ENCODE measurements at places on chromosomes 2 and 18.

GRCh38 chr2:67713376-67713775 lies 316.2 kb downstream of the ETAA1 start:
- no peak for DNase-seq

GRCh38 chr2:205640716-205641115 lies 41.6 kb upstream of the NRP2 start:
- no peak for DNase-seq

GRCh38 chr2:126765395-126765794 lies 109.4 kb downstream of the GYPC start:
- no peak for DNase-seq

DNA sequence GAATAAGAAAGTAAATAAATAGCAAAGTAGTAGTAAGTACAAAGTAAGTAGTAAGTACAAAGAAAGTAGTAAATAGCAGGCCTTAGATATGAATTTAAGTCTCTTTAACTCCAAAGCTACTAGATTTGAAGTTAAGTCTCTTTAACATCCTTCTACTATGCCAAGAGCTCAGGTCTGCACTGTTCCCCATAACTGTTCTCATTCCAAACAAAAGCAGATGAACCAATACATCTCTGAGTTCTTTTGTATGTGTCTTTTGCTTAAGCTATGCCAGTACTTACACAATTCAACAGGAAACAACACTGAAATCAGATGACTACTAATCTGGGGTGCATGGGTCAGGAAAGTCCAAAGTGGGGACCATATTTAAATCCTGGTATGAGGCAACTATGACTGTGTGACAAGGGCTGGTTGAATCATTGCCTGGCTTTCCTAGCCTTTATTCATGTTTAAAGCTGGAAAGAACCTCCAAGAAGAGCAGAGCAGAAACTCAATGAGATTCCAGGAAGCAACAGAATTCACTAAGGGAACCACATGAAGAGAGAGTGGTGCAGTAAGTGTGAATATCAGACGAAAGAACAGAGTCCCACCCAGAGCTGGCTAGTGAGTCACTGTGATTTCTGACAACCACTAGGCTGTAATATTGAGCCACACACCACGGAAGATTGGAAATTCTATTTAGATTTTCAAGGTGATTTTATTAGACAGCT lies 51.0 kb upstream of the CYP26B1 start:
- DNase-seq, result no peak

DNA sequence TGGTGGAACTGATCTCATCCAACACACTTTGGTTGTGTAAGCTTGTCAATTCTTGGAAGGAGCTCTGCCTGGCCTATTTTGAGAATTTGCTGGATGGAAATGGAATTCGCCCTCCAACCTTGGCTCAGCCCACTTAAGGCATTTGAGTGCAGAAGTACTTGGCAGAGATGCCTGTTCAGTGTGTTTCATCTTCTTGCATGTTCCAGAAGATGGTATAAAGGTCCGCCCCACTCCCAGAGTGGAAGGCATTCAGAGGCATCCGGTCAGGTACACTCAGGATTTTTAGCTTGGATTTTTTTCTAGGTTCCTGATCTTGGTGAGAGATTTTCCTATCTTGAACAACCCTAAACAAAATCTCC lies 61.3 kb upstream of the TXNDC2 start:
- DNase-seq, result no peak

- no peak for DNase-seq
Observed at GRCh38 chr2:164203131-164203530, 418.2 kb downstream of the GRB14 start.

GRCh38 chr2:179939259-179939658 lies 67.8 kb downstream of the CWC22 start:
- DNase-seq, result no peak

GRCh38 chr2:233064530-233065199 lies 4.5 kb downstream of the INPP5D start:
- DNase-seq, result no peak

DNA sequence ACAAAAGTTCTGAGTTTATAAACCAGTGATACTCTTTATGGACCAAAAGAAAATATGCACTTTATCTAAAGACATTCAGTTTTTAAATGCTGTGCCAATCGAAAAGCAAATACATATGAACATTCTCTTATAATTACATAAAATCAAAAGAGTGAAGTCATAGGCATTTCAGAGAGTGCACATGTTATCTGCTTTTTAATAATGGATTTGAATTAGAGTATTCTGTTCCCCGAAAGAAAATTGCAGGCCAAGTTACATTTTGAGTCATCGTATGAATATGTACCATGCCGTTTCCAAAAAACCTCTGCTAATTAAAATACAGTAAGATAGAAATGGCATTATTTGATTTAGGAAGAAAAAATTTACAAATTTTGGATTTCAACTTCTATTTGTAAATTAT lies 565.7 kb downstream of the ZEB2 start:
- no peak for DNase-seq

DNA sequence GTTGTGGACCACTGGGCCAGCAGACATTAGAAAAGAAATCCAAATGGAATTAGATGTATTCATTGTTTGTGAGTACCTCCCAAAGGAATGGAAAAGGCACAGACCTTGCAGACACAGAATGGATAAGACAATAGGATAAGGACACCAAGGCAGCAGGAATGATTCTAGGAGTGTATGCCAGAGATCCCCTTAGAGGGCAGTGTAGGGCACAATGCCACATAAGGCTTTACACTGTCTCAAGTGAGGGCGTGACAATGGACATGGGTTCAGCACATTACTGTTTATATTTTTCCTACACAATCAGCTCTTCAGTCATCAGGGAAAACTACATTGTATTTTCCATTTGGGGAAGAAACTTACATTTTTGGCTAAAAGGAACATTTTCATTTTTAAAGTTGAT lies 250.9 kb downstream of the PTH2R start:
- DNase-seq, result no peak

GRCh38 chr2:242040681-242041080 lies 171.2 kb downstream of the RTP5 start:
- DNase-seq, result no peak

DNA sequence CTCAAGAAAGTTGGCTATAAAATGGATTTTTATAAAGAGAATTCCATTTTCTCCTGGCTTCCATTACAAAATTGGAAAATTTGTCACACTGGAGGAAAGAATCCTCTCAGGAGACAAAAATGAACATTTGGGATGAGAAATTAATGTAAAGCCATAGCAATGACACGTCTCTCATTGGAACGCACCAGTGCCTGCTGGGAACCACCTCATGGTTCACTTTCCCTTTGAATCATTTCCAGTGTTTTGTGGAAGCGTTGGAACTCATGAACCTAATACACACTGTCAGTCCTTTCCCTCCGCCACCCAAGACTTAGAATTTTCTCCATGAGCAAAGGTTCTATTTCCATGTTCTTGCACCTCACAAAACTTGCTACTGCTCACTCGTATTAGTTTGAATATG lies 21.0 kb upstream of the NRP2 start:
- DNase-seq, result no peak

DNA sequence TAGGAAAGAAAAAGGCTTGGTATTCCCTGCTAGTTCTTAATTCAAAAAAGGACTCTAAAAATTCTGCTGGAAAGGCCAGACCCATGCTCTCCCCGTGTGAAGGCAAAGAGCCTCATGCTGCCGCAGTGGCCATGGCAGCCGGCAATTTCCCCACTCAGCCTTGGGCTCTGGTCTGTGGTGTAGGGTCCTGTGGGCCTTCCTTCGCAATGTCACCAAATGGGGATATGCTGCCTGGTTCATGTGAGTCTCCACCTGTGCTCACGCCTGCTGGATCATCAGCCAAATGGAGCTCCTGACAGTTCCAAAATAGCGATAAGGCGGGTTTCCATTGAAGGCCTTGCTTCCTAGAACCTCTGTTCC lies 282.8 kb upstream of the ATP5MC3 start:
- DNase-seq, result no peak

DNA sequence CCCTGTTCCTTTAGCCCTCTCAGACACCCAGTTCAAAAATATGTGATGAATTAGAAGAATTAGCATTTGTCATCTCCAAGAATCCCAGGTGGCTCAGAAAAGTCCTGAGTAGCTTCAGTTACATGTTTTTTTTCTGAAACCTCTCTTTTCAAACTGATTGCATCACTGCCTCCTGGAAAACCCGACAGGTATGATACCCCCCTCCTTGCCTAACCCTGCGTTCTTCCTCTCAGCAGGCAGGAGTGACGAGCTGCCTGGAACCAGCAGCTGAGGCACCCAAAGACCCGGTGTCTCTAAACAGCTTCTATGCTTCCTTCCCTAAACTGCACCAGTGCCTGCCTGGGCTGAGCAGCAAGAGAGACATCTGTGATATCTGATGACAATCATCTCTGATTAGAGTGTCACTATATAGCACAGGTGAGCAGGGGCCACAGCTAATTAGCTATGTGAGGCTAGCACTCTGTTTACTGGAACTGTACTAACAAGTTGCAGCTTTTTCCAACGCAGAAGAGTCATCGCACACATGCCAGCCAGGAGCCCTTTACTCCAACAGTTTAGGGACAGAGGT lies 376.4 kb upstream of the ATP5MC3 start:
- DNase-seq, result no peak

DNA sequence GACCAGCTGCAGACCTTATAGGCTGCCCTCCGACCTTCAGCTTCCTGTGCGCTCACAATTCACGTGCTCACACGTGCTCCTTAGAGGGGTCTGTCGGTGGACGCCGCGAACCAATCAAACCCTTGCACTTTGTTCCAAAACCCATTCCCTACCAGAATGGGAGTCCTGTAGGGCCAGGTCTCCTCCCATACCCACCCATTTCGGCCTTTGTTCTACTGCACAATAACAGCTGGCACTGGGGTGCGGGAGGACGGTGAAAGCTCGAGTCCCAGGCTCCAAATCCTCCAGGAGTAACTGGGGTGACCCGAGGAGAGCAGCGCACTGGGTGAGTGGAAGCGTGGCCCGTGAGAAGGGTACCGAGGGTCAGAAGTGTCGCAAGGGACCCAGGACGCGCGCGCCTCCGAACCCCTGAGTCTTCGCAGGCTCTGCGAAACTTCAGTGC lies 13.0 kb downstream of the SIX3 start:
- no peak for DNase-seq

GRCh38 chr2:145033438-145033837 lies 513.5 kb upstream of the ZEB2 start:
- DNase-seq, result no peak

DNA sequence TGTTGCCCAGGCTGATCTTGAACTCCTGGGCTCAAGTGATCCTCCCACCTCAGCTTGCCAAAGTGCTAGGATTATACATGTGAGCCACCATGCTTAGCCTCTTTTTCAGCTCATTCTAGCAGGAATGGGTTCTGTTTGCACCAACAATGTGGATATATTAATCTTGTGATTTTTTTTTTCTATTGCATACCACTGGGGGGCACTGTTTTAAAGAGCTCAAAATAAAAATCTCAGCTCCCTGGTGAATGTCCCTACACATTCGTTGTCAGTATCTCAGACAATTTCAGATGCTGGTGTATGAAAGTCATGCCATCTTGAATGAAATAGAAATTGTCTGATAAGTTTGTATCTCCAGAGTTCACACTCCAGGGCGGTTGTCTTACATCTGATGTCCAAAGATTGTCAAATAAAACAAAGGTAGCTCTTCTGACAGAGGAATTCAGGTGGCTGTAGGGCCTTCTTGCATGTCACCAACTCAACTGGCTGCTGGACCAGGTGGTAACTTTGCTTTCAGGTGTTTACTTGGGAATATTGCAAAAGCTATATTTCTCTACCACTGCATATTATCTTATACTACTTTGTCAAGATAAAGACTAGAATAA lies 3.1 kb upstream of the MATN3 start:
- peak; percentile 41 for DNase-seq

- DNase-seq, result peak; percentile 40
Observed at GRCh38 chr2:195407783-195408182, 249.2 kb upstream of the SLC39A10 start.

DNA sequence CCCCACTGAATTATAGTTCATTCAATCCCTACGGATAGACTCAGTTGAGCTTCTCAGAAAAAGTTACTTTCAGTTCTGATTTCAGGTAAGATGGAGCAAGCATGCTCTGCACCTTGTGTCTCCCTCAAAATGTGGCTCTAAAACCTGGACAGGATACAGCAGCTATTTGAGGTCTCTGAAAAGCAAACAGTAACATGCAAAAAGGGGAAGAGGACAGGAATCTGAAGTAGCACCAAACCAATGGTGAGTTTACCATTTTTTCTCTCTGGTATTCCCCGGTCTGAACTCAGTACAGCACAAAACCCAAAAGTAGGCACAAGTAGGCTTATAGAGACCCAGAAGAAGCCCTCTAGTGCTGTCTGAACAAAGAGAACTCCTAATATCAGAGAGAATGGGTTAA lies 34.1 kb downstream of the LANCL1 start:
- DNase-seq, result no peak

- no peak for DNase-seq
Observed at GRCh38 chr2:240906911-240907590, 915 bp downstream of the CROCC2 start.

DNA sequence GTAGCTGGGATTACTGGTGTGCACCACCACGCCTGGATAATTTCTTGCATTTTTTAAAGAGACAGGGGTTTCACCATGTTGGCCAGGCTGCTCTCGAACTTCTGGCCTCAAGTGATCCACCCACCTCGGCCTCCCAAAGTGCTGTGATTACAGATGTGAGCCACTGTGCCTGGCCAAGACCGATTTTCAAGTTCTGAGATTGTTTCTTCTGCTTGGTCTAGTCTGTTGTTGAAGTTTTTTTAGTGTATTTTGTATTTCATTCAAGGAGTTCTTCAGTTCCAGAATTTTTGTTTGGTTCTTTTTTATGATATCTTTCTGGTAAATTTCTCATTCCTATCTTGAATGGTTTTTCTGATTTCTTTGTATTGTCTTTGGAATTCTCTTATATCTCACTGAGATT lies 96.4 kb downstream of the ANKRD12 start:
- no peak for DNase-seq

Data from NCI-H460 (cell line).